ENCODE measurements at places on chromosomes 13 and 19. TPM values are rescaled to one million over a fixed set of nuclear protein-coding genes. Genes with fewer than 3 reads are reported as not detected.

GRCh38 chr19:40221858-40222619 lies 3.9 kb upstream of the TTC9B start:
- H3K4me1 ChIP-seq: peaks cover 15% of the 10 kb centered on the region
- peaks cover 18% of the 10 kb centered on the region for H3K27me3 ChIP-seq
- no peaks in the 10 kb centered on the region for H3K36me3 ChIP-seq
- H3K27ac ChIP-seq: no peak overlapping the region
- peak; percentile 55 for DNase-seq

Gene PSG5
- not detected for total RNA-seq

GRCh38 chr19:13838435-13839129 lies 38.4 kb upstream of the NANOS3 start:
- H3K27ac ChIP-seq: peak overlapping the region; percentile 100
- H3K4me3 ChIP-seq: peak overlapping the region; percentile 96
- H3K4me1 ChIP-seq: peaks cover 59% of the 10 kb centered on the region
- H3K27me3 ChIP-seq: no peaks in the 10 kb centered on the region

DNA sequence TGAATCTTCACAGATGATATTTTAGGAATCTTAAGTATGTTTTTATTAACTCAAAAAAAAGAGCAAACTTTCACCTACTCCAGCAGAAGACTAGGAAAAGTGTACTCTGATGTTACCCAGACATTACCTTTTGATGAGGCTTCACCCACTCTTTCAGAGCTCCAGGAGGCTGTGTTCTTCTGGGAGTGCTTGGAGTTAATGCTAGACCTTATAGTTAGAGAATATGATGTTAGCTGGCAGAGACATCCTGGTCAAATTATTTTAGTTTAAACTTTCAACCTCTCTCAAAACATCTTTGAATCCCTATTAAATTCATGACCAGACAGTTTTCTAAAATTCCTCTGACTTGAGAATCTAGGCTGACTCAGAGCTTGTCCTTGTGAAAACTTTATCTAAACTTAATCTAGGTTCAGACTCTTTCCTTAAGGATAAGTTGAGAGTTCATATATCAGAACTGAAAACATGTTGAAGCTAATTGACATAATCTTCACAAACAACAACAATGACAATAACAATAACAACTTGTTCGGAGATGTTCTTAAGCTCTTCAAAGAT lies 82.8 kb downstream of the ITGBL1 start:
- H3K4me3 ChIP-seq: no peak overlapping the region
- no peaks in the 10 kb centered on the region for H3K36me3 ChIP-seq
- DNase-seq: no peak
- H3K4me1 ChIP-seq: peaks cover 52% of the 10 kb centered on the region
- no peaks in the 10 kb centered on the region for H3K27me3 ChIP-seq

DNA sequence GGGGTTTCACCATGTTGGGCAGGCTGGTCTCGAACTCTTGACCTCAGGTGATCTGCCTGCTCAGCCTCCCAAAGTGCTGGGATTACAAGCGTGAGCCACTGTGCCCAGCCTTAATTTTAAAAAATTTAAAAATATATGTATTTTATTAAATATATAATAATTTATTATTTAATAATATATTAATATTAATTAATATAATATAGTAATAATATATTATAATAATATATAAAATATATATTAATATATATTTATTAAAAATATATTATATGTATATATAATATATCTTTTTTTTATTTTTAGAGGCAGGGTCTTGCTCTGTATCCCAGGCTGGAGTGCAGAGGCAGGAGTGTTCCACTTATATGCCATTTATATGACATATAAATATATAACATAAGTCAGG lies 52.9 kb upstream of the ADGRE1 start:
- no peak for DNase-seq

Gene CEACAM21
- total RNA-seq: 6.9 TPM

GRCh38 chr13:113928685-113929627 lies 44.9 kb downstream of the C13orf46 start:
- H3K27me3 ChIP-seq: no peaks in the 10 kb centered on the region
- H3K4me1 ChIP-seq: peaks cover 37% of the 10 kb centered on the region
- DNase-seq: peak; percentile 82
- H3K27ac ChIP-seq: peak overlapping the region; percentile 84

Gene NLRP12
- 1.4 TPM for total RNA-seq

Gene SIGLECL1
- total RNA-seq: not detected

GRCh38 chr19:6100284-6100915 lies 9.9 kb downstream of the RFX2 start:
- H3K4me1 ChIP-seq: peaks cover 44% of the 10 kb centered on the region
- no peaks in the 10 kb centered on the region for H3K36me3 ChIP-seq
- peak overlapping the region; percentile 75 for H3K27ac ChIP-seq
- peak overlapping the region; percentile 26 for H3K4me3 ChIP-seq

DNA sequence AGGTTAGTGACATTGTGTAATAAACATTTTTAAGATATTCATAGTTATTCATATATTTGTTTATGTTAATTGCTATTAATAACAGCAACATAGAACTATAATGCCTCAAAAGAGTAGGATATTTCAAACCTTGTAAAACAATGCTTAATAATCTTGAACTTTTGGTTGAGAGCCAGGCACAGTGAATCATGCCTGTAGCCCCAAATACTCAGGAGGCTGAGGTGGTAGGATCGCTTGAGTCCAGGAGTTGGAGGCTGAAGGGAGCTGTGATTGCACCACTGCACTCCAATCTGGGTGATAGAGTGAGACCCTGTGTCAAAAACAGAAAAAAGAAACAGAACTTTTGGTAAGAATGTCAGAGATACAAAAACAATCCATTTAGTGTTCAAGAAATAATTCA lies 213.9 kb upstream of the SLITRK1 start:
- H3K4me3 ChIP-seq: no peak overlapping the region
- H3K4me1 ChIP-seq: no peaks in the 10 kb centered on the region
- no peak for DNase-seq
- H3K27me3 ChIP-seq: no peaks in the 10 kb centered on the region
- no peaks in the 10 kb centered on the region for H3K36me3 ChIP-seq

GRCh38 chr13:24124789-24125476 lies 35.6 kb upstream of the SPATA13 start:
- no peak overlapping the region for H3K27ac ChIP-seq
- no peaks in the 10 kb centered on the region for H3K27me3 ChIP-seq
- no peaks in the 10 kb centered on the region for H3K4me1 ChIP-seq
- H3K4me3 ChIP-seq: no peak overlapping the region
- H3K36me3 ChIP-seq: no peaks in the 10 kb centered on the region

DNA sequence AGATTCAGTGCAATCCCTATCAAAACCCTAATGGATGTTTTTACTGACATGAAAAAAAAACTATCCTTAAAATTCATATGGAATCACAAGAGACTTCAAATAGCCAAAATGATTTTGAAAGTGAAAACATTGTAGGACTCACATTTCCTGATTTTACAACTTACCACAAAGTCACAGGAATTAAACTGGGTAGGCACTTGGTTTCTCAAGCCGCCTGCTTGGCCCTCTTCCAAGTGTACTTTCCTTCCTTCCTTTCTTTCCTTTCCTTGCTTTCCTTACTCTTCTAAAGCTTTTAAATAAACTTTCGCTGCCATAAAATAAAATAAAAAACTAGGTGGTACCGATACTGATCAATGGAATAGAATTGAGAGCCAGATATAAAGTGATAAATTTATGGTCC lies 21.0 kb upstream of the CD33 start:
- no peaks in the 10 kb centered on the region for H3K36me3 ChIP-seq
- H3K27me3 ChIP-seq: no peaks in the 10 kb centered on the region
- no peak for DNase-seq
- H3K27ac ChIP-seq: no peak overlapping the region
- no peak overlapping the region for H3K4me3 ChIP-seq
- no peaks in the 10 kb centered on the region for H3K4me1 ChIP-seq

Gene IRF3
- total RNA-seq: 33.2 TPM

- H3K36me3 ChIP-seq: no peaks in the 10 kb centered on the region
- H3K27ac ChIP-seq: no peak overlapping the region
- H3K4me3 ChIP-seq: no peak overlapping the region
- no peak for DNase-seq
- H3K4me1 ChIP-seq: peaks cover 5% of the 10 kb centered on the region
These were observed 1.7 kb downstream of the SHANK1 start for GRCh38 chr19:50717891-50718254.

- no peak overlapping the region for H3K4me3 ChIP-seq
- H3K36me3 ChIP-seq: peaks cover 3% of the 10 kb centered on the region
- no peaks in the 10 kb centered on the region for H3K27me3 ChIP-seq
- DNase-seq: no peak
- no peaks in the 10 kb centered on the region for H3K4me1 ChIP-seq
These were observed 2.3 kb downstream of the FUT2 start for GRCh38 chr19:48698046-48698445.

Gene KLK8
- not detected for total RNA-seq

GRCh38 chr19:45883586-45883880 lies 2.4 kb downstream of the IRF2BP1 start:
- peaks cover 27% of the 10 kb centered on the region for H3K4me1 ChIP-seq
- H3K36me3 ChIP-seq: peaks cover 10% of the 10 kb centered on the region
- no peak for DNase-seq

DNA sequence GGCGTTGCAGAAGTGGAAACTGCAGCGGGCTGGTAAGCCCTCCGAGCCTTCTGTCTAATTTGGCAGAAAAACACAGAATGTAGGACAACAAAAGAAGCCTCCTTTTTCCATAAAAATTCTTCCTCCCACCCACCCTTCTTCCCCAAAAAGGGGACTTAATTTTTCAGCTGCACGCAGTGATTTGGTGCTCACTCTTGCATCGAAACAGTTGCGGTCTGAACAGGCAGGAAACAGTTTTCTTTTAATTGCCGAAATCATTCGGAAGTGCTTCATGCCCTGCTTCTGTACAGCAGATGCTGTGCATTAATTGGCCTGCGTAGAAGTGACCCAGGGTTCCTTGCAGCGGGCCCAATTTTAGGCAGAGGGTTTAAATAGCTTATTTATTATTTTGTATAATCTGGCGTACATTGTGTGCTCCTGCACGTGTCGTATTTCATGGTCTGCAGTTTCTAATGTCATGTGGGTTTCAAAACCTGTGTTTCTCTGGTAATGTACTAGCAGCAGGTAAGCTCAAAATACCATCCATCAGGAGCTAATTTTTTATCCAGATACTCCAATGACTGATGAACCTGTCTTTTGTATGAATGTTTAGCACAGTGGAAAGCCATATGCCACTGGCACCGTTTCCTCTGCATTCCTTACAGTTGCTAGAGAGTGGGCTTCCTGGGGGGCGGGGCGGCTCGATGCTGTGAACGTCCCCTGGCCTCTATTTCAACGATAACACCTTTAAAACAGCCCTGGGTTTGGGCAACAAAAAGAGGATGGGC lies 66.6 kb downstream of the GGACT start:
- H3K27ac ChIP-seq: no peak overlapping the region
- H3K4me1 ChIP-seq: no peaks in the 10 kb centered on the region
- no peak for DNase-seq
- no peak overlapping the region for H3K4me3 ChIP-seq

GRCh38 chr19:30452931-30453330 lies 80.7 kb downstream of the ZNF536 start:
- no peaks in the 10 kb centered on the region for H3K4me1 ChIP-seq
- no peak overlapping the region for H3K27ac ChIP-seq
- no peak overlapping the region for H3K4me3 ChIP-seq
- H3K27me3 ChIP-seq: no peaks in the 10 kb centered on the region
- DNase-seq: no peak

GRCh38 chr13:42101821-42102585 lies 53.6 kb downstream of the DGKH start:
- no peak for DNase-seq
- no peak overlapping the region for H3K4me3 ChIP-seq
- H3K27me3 ChIP-seq: no peaks in the 10 kb centered on the region
- H3K4me1 ChIP-seq: peaks cover 40% of the 10 kb centered on the region

DNA sequence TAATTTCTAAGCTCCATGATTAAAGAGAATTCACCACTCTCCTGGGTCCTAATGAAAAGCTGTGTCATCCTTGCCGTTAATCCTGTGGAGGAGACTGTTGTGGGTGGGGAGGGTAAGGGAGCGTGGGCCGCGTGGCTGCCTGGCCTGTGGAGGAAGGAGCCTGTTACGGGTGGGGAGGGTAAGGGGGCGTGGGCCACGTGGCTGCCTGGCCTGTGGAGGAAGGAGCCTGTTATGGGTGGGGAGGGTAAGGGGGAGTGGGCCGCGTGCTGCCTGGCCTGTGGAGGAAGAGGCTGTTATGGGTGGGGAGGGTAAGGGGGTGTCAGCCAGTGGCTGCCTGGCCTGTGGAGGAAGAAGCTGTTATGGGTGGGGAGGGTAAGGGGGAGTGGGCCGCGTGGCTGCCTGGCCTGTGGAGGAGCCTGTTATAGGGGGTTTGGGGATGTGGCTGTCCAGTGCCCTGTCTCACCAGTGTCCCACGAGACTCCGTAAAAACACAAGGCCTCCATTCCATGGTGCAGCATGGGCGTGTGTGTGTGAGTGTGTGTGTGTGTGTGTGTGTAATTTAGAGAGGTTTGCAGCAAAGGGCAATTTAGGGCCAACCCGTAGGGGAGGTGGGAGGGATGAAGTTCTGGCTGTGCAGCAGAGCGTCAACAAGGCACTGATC lies 15.6 kb upstream of the DCUN1D2 start:
- H3K27ac ChIP-seq: no peak overlapping the region
- peaks cover 50% of the 10 kb centered on the region for H3K36me3 ChIP-seq
- no peak for DNase-seq
- peaks cover 14% of the 10 kb centered on the region for H3K4me1 ChIP-seq
- H3K4me3 ChIP-seq: no peak overlapping the region
- H3K27me3 ChIP-seq: no peaks in the 10 kb centered on the region

GRCh38 chr13:20882206-20882605 lies 20.3 kb downstream of the XPO4 start:
- H3K4me3 ChIP-seq: no peak overlapping the region
- H3K36me3 ChIP-seq: no peaks in the 10 kb centered on the region
- H3K4me1 ChIP-seq: no peaks in the 10 kb centered on the region
- no peak overlapping the region for H3K27ac ChIP-seq
- no peaks in the 10 kb centered on the region for H3K27me3 ChIP-seq
- DNase-seq: no peak

GRCh38 chr19:29626386-29626785 lies 20.3 kb downstream of the POP4 start:
- H3K36me3 ChIP-seq: no peaks in the 10 kb centered on the region
- no peaks in the 10 kb centered on the region for H3K27me3 ChIP-seq
- H3K4me1 ChIP-seq: no peaks in the 10 kb centered on the region
- H3K27ac ChIP-seq: no peak overlapping the region

DNA sequence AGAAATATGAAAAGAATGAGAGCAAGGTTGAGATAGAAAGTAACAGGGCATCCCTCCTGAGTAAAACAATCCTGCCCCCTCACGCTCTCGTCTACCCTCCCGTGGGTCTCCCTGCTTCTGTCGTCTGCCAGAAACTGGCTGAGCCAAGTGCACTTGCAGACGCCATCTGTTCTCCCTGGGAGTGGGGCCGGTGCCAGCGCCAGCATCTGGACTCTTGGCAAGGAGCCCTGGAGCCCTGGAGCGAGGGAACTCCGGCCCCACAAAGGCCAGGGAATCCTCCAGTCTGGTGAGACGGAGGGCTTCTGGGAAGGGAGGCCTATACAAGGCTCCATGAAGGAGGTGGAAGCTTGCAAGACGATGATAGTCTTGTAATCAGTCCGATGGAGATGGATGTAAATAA lies 2.3 kb upstream of the TMEM91 start:
- H3K4me1 ChIP-seq: peaks cover 19% of the 10 kb centered on the region
- H3K27ac ChIP-seq: peak overlapping the region; percentile 30
- H3K4me3 ChIP-seq: peak overlapping the region; percentile 25
- DNase-seq: peak; percentile 55
- no peaks in the 10 kb centered on the region for H3K27me3 ChIP-seq

All from thoracic aorta (tissue), 2 donors.